ENCODE measurements at places on chromosomes 2 and 18.

DNA sequence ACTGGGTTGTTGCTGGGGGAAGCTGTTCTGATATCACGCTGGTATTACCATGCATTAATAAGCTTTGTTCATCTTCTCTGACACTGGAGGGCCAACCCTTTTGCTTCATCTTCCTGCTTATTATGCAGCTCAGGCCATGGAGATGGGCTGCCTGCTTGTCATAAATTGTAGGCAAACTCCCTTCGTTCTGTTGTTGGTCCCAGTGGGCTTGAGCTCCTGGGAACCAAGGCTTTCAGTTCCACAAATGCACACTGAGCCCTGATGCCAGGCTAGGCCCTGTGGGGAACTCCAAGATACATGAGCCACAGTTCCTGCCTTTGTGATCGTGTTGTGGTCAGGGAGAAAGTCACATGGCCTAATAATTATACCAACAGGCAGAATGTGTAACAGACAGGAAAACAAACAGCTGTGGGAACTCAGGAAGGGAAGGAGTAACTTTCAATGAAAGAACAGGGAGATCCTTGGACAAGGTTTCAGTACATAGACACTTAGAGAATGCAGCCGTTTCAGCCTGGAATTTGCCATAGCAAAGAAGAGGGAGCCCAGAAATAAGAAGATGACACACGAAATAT lies 49.0 kb upstream of the BCL2L11 start:
- DNase-seq: peak; percentile 71

- no peak for DNase-seq
Measured at GRCh38 chr2:69977186-69977585, 15.8 kb upstream of the ASPRV1 start.

- DNase-seq: no peak
Measured at GRCh38 chr2:56170504-56170903, 13.3 kb upstream of the CCDC85A start.

DNA sequence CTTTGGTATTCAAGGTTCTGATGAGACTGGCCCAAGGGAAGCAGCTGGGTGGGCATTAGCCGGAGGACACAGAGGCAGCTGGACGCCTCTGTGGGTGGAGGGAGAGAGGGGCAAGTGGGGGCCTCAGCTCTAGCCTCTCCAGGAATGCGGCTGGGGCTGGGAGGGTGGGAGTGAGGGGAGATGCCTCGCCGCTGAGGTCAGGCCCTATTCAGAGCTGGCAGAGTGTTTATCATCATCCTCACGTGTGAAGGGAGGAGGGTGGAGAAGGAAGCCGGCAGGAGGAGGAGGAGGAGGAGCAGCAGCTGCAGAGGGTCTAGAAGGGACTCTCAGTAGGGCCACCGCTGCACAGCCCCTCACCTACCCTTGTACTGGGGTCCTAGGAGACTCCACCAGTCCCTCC lies 43.1 kb downstream of the TNS1 start:
- no peak for DNase-seq

DNA sequence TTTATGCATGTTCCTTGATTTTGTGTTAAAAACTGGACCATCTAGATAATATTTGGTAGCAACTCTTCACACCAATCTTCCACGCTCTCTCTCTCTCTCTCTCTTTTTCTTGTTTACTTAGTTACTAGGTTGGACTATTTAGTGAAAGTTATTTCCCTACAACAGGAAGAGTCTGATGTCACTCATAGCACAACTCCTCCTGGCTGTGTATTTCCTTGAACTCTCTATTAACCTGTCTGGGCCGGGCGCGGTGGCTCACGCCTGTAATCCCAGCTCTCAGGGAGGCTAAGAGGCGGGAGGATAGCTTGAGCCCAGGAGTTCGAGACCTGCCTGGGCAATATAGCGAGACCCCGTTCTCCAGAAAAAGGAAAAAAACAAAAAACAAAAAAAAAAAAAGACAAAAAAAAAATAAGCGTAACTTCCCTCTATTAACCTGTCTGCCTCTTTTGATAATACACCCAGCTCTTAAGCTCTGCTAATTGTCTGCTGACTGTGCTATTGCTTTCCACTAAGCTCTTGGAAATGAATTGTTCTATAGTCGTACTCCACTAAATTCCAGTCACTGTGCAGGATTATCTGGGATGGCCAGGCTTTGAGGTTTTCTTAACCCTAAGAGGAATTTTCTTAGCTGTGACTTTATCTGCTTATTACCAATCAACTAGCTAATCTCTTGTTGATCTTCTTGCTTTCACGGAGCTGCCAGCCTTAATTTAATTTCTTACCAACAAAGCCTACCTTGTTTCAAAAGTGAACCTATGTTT lies 18.1 kb upstream of the CDH19 start:
- no peak for DNase-seq

DNA sequence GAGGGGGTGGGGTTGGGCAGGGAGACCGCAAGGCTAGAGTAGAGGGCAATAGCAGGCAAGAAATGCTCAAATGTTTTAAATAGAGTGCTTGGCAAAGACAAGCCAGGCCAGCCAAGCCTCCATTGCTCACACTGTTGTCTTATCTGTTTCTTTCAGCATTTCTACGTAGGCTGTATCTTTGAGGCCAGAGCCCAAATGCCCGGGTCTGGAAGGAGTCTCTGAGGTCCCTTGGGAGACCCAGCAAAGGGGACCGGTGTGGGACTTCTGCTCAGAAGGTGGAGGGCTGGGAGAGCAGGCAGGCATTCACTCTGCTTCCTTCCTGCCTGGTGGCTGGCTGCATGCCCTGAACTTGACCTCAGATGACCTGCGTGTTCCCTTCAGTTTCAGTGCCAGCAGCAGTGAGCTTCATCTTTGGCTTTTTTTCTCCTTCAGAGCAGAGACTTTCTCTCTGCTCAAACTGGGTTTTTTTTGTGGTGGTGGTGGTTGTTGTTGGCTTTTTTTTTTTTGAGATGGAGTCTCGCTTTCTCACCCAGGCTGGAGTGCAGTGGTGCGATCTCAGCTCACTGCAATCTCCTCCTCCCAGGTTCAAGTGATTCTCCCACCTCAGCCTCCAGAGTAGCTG lies 13.7 kb upstream of the TET3 start:
- no peak for DNase-seq

DNA sequence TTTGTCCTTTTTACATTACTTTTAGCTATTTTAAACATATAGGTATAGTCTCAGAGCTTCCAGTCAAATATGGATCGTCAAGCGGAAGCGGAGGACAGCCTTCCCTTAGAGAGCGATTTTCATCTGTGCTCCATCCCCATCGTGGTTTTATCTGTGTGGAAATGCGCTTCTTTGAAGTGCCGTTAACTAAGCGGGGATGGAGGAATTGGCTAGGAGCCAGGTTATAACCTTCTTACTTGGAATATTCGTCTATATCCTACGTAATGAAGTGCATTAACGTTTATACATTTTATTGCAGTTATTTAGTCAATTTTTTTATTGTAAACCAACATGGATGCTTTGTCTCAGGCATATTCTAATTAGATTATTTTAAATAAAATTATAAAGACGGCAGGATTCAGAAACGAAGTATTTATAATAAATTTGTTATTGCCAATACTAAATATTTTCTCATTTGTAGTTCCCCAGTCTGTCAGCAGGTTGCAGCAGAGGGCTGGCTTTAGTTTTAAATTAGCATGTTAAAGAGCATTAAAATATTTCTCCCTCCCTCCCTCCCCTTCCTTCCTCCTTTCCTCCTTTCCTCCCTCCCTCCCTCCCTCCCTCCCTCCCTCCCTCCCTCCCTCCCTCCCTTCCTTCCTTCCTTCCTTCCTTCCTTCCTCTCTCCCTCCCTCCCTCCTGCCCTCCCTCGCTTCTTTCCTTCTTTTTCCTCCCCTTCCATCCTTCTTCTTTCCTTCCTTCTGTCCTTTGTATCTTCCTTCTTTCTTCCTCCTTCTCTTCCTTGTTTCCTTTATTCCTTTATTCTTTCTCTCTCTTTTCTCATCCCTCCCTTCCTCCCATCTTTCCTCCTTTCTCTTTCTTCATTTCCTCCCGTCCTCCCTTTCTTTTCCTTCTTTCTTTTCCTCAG lies 80.6 kb upstream of the DOCK10 start:
- no peak for DNase-seq

GRCh38 chr18:32722279-32722678 lies 50.5 kb downstream of the KLHL14 start:
- DNase-seq: no peak

DNA sequence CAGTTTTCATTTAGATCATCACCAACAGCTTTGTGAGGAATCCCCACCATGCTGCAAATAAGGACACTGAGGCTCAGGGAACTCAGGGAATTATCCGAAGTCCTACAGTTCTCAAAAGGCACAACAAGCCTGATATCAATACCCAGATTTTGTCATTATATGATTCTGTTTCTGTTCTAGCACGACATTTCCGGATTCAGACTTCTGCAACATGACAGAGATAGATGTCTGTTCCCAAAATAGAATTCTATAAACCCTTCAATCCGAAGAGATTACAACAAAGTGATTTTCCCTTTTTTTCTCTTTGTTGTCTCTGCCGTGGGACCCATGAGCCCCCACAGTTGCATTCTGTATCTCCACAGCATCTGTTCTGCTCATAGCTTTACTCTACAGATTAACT lies 72.0 kb downstream of the DOCK10 start:
- no peak for DNase-seq

- DNase-seq: no peak
Measured at GRCh38 chr2:45808294-45808800, 156.9 kb downstream of the PRKCE start.

GRCh38 chr2:239657236-239657635 lies 256.4 kb upstream of the HDAC4 start:
- DNase-seq: no peak

- DNase-seq: no peak
Measured at GRCh38 chr2:237418300-237418699, 4.3 kb upstream of the COL6A3 start.

GRCh38 chr18:70339915-70340314 lies 51.1 kb downstream of the SOCS6 start:
- no peak for DNase-seq

DNA sequence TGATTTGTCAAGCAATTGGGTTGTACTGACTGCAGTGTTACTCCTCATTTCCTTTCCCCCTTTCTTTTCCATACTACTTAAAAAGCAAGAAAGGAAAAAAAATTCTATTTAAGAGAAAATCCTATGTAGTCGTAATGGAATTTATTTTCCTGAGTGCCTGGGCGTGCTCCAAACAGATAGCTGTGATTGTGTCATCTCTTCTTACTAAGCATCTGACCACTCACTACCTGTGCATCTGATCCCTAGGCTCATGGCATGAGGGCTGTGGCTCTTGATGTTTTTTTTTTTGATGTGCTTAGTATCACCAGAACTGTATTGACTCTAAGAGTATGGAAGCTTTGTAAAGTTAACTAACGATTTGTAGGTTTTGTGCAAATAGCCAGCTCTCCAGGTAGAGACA lies 19.0 kb downstream of the CRIM1 start:
- DNase-seq: no peak

DNA sequence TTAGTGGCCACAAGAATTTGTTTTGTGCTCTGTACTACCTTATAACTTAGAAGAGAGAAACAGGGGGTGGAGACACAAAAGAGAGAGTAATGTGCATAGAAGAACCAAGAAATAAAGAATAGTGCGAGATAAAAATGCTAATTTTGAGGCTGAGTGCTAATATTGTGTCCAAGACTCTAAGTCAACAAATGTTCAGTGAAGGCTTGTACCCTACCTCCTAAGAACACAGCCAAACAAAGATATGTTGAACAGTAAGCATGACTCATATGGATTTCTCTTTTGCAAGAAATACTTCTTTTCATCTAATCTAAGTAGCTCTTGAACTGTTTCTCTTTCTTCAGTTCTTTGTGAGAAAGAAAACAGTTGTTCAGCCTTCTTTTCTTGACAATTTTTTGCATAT lies 45.2 kb downstream of the GAREM1 start:
- DNase-seq: no peak

DNA sequence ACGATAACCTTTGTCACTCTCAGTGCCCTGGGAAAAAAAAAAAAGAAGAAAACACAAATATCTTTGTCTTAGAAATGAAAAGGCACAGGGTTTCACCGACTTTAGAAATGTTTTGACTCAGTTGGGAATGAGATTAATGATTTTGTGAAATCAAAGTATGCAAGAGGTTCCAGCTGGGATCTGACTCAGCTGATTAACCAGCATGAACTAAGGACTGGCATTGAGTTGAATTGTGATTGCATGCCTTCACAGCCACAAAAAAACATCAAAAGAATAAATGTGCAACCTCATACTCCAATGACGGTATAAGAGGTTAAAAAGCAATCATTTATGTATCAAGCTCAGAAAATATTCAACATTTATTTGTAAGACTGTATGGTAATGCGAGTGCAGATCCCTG lies 566.6 kb upstream of the DSEL start:
- peak; percentile 43 for DNase-seq

GRCh38 chr2:46847726-46848412 lies 67.7 kb downstream of the MCFD2 start:
- DNase-seq: no peak

DNA sequence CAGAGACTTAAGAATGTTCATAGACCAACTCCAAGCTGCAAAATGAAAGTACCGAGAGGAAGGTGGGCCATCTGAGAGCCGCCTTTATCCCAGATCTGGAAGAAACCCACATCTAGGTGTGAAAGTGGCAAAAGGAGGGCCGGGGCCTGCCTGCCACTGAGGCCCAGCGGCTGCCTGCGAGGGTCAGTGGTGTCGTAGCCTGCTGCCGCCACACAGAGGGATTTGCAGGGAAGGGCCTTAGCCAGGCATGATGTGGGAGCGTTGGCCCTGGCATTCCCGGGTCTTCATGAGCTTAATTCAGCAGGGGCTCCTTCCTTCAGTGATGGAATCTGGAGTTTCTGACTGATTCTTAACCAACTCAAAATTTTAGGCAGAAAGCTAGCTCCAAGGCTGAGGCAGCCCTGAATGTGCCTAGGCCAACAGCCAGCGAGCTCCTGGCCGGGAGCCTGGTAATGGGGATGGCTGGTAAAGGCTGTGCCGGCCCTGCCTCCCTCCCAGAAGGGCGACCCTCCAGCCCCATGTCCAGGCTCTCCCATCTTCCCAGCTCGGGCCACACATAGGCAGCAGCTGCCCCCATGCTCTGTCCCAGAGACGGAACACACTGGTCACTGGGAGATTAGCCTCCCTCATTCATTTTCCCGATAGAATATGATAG lies 230.1 kb downstream of the AGAP1 start:
- DNase-seq: no peak

DNA sequence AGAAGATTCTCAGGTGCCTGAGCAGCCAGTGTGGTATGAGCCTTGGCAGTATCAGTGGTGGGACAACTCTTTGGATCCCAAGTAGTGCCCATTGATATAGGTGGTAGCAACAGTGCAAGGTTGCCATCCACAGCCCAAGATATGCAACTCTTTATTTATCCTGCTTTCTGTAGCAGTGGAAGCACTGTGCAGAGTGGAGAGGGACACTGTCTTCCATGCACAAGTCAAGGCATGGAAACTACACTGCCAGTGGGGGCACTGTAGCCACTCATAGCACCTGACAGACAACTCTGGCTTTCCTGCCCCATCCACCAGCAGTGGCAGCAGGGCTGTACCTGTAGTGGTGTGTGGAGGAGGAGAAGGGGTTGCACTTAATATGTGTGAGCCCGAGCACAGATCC lies 409.6 kb upstream of the TMEFF2 start:
- DNase-seq: no peak

DNA sequence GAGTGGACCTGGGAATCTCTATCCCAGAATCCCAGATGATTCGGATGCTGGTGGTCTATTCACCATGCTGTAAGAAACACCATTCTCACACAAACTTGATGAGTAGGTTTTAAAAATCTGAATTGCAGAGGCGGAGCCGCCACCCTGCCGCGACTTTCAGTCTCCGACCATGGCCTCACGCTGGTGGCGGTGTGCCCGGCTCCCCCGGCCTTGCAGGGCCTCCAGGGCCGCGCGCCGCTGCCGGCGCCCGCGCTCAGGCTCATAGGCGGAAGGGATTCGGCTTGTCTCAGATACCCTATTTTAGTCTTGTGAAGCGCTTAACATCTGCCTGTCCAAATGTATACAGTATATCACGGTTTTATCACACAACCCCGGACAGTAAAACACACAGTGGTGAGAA lies 2.6 kb upstream of the PPM1B start:
- DNase-seq: no peak

Data from smooth muscle cell of the brain vasculature (primary cell).